ENCODE measurements at places on chromosomes 3 and 15.

DNA sequence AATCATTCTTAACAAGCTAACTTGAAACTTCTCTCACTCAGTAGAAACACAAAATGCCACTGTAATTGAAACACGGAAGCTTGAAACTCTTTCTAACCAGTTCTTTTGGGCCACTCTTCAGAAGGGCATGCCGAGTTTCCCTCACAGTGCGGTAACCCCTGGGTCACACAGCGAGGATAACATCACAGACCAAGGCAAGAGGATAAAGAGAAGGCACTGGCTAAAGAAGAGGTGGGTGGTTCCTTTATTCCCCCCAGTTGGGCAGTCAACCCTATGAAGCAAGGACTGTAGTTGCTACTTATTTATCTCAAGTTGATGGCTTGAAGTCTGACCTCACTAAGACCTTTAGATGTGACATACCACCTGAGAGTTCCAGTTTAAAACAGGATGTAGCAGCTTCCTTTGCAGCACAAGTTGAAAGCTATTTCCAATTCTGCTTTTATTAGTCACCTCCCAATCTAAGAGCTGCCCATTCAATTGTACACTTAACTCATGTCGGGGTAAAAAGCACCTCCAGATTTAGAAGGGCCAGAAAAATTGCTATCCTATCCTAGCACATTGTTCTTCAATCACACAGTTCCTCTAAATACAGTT lies 272.4 kb downstream of the TIGIT start:
- no peak for DNase-seq

DNA sequence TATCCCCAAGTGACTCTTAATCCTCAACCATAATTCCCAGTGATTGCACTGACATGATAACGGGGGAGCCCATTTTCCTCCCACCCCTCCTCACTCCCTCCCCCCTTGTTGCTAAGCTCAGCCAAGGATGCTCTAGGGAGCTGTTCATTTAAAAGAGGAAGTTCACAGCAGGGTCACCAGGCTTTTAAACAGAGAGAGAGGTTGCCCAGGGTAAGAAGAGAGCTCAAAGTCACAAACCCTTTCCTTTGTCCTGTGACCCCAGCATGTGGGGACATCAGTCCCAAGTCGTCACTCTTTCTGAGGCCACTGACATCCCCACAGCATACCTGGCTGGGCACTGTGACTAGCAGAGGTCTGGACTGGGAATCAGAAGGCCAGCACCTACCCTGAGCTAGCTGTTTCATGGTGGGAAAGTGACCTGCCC lies 144.1 kb downstream of the RORA start:
- no peak for DNase-seq

DNA sequence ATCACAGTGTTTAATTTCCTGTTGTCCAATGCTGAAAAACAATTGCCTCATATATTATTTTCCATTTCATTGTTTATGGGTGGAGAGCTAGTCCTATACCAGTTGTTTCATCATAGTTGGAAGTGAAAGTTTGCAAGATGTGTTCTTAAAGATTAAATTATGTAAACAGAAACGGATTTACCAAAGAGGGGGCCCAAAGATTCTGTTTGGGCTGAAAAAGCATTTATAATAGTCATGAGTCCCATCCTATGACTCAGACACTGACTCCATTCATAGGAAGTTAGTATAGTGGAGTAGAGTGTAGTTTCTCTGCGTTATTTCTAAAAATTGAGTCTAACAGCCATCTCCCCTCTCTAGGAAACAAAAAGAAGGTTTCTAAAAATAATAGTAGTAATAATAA lies 24.3 kb downstream of the NFKBIZ start:
- no peak for DNase-seq

- no peak for DNase-seq
Observed at GRCh38 chr3:69658514-69659140, 80.6 kb upstream of the MITF start.

DNA sequence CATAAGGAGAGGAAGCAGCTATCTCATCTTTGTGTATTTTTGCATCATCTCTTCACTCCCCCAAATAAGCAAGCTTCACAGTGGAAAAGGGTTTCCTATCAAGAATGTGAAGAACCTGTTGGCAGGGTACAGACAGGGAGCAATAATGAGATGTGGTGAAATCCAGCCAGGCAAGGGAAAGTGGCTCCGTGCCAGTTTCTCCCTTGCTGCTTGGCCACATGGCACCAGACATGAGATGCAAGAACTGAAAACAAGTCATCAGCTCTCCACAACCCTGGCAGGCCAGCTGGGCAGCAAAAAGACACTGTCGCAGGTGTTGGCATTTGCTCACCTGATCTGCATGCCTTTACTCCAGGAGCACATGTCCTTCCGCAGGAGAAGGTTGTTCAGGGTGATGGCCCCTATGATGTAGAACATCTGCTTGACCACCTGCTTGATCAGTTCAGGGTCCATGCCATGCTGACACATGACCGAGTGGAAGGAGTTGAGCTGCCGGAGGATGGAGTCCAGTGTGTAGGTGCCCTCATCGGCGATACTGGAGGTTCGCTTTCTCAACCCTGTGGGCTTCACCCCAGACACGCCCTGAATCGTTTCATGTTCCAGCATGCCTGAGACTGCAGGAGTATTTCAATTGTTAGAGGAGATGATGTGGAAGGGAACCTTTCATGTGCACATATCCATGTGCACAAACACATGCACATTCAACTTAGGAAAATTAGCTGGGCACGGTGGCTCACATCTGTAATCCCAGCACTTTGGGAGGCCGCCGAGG lies 23.3 kb upstream of the MYO5C start:
- no peak for DNase-seq

DNA sequence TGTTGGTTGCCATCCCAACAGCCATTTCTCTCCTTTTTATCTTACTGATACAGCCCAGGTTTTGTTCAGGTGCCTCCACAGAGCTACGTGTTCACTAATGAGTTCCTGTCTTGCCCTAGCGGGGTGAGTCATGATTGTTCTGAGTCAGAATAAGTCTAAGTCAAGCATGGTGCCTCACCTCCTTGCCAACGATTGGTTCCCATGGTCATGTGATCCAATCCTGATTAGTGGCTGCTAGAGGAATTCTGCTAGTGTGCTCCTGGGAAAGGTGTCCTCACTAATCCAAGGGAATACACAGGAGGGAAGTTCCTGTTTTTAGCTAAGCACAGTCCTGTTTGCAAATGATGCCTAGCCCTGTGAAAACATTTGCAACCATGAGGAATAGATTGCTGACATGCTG lies 99.8 kb downstream of the NSUN3 start:
- DNase-seq: no peak

DNA sequence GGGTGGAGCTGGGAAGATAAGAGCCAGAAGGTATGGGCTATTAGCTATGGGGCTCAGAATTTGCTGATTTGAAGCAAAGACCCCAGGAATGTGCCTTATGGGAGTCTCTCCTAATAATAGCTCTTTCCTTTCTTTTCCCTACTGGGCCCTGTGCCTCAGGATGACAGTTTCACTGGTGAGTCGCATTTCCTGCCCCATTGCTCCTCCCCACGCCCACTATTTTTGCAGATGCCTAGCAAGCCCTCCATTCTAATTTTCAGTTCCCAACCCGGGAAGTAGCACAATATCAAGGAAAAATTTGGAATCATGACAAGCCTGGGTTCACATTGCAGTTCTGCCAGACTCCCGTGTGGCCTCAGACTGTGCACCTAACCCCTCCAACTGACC lies 583 bp downstream of the IL17RE start:
- DNase-seq: no peak

GRCh38 chr15:85488997-85489396 lies 108.6 kb downstream of the AKAP13 start:
- DNase-seq: no peak

GRCh38 chr3:110519071-110519470 lies 552.5 kb upstream of the NECTIN3 start:
- DNase-seq: no peak

- DNase-seq: no peak
Observed at GRCh38 chr15:79981831-79982455, 10.9 kb upstream of the BCL2A1 start.

DNA sequence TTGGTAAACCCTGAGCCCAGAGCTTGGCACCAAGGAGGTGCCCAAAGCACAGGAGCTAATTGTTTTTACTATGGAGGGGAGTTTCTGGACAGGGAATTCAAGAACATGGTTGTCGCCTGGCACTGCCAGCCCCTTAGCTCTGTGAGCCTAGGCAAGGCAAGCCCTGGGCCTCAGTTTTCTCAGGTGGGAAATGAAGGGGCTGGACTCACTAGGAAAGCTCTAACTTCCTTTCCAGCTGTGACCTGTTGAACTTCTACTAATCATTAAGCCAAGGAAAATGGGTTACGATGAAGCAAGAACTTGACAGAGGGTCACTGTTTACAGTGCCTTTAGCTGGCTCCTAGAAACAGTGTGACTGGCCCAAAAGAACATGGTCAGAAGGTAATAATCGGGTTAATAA lies 277.2 kb downstream of the SHQ1 start:
- DNase-seq: no peak

DNA sequence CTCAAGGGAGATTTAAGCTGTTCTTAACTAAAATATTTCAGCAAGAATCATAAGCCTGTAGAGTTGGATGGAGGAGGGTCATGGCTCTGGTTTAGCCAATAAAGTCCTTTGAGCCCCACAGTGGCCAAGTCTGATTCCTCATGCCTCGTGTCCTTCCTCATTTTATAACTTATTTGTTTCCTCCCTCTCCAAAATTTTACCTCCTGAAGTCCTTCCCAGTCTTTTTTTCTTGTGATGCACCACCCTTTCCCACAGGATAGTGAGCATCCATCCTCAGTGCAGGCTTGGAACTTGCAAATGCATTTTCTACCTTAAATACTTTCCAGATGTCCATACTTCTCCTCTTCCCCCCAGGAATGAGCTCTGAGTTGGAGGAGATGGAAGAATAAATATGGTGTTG lies 162.7 kb upstream of the AGTR1 start:
- DNase-seq: no peak

GRCh38 chr3:105953831-105954230 lies 85.0 kb upstream of the CBLB start:
- no peak for DNase-seq

DNA sequence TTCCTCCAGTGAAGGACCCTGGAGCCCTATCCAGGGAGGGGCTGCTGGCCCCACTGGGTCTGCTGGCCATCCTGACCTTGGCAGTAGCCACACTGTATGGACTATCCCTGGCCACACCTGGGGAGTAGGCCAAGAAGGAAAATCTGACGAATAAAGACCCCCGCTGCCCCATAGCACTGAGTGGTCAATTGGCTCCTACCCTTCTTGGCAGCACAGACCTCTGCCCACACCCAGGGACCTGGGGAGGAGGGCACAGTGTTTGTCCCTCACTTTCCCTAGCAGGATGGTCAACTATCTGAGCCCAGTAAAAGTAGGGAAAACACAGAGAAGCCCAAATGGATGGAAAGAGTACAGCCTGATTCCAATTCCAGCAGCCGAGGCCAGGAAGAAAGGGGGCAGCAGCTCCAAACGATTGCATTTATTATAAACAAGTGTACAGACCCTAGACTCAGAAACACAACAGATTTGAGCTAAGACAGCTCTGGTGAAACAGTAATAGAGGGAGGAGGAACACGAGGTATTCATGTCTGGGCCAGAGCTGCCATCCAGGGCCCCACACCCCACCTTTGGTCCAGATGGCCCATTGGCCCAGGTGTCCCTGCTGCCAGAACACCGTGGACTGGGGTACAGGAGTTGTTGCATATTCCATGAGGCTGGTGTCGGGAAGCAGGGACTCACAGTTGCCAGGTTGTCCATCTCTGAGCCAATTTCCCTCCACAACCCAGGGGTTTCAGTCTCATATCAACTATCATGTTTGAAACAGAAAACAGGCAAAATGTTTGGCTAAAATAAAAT lies 21.1 kb downstream of the ATRIP start:
- DNase-seq: no peak

DNA sequence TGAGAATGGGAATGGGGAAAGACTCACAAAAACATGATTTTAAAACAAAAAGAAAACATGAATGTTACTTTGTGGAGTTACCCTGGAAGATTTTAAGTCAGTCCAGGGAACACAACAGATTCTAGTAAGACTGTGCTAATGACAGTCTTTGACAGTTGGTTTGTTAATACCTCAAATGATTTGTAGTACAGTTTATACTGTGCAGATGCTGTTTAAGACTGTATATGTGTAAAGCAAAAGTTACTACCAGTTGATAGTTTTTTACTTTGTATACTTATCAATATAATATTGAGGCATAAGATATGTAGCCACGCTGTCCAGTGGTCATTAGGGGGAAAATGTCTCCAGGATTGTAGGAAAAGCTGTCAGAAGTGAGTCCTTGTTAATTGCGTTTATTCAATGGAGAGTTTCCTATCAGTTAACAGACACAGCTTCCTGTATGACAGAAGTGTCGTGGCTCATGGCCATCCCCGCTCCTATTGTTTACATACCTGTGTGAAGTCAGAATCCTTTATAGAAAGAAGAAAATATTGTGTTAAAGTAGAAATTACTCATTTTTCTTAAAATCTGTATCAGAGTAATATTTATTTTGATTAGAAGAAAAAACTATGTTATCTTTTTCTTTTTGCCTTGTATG lies 36.0 kb downstream of the NKIRAS1 start:
- DNase-seq: no peak

GRCh38 chr3:51391566-51392354 lies 675 bp downstream of the RBM15B start:
- DNase-seq: peak; percentile 40

DNA sequence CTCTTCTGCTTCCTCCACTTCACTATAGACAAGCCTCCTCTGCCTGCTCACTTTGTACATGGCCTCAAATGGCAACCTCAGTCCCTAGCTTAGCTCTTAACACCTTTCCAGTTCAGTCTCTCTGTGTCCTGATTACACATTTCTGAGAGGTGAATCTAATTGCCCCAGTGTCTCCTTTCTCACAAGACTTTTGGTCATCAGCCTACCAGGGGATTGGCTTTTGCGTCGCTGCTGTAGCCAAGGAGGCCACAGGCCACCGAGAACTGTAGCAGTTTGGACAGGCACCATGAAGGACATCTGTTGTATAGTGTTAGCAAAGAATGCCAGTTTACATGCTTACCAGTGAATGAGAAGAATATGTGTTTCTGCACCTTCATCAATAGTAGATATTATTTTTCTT lies 8.5 kb downstream of the IREB2 start:
- DNase-seq: no peak

DNA sequence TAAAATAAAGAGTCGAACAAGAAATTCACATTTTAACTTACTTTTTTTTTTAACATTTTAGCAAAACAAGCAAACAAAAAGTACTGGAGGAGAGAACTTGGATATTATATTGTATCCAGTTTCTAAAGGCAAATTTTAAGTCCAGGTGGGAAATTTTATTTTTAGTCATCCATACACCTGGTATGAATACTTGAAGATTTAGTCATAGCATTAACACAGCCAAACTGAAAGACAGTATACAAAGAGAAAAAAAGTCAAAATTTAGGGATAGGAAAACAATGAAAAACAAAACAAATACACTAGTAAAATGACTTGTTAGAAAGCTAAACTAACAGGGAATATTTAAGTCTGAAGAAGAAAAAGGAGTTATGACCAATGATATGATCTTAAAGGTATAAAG lies 69.1 kb downstream of the PROS1 start:
- DNase-seq: no peak

GRCh38 chr15:35443376-35443775 lies 102.6 kb downstream of the DPH6 start:
- DNase-seq: no peak

DNA sequence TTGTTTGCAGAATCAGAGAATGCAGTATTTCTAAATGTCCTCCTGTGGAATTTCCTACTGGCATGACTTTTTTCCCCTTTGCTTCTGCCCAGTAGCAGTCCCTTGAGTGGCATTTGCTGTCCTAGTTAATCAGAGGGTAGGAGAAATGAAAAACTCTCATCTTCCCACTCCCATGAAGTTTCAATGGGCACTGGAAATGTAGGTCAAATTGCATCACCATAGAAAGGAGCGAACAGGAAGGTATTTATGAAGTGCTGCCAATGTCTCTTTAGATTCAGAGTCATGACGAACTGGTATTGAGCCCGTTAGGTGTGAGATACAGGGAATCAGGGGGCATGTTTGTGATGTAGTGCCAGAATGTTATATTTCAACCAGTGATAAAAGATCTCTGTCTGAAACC lies 23.2 kb downstream of the ATXN7 start:
- no peak for DNase-seq

Data from effector memory CD4-positive, alpha-beta T cell (primary cell).